ENCODE measurements at places on chromosomes 7 and 10.

- no peak for DNase-seq
Observed at GRCh38 chr10:115968236-115968635, 304.8 kb downstream of the GFRA1 start.

DNA sequence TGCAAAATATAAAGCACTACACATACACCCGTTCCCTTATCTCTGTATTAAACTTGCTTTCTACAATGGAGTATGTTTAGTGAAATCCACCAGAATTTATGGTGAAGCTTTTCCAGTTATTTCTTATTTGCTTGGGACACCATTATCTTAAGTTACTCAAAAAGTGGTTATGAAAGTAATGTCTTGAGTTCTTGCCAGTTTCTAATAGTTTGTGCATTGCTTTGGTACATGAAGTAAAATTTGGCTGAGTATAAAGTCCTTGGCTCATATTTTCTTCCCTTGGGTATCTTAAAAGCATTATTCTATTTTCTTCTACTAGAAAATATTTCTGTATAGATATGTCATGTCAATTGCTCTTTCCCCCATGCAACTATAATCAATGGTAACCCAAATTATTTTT is 85.2 kb downstream of the POLR1F start:
- DNase-seq = no peak

DNA sequence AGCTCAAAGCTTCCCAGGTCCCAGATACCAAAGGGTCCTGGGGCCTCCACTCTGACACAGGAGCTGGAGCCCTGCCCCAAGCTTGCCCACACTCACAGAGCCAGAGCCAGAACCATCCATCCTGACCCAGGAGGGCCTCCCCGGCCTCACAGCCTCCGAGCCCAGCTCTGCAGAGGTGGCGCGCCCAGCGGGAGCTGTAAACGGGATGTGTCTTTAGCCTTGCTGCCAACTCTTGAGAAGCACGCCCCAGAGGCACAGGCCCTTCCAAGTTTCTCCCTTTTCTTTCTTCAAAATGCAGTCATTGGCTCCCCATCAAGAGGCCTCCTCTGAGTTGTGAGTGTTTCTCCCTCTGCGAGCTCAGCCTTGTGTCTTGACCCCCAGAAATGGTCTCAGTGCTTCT is 75.0 kb downstream of the PDGFA start:
- no peak for DNase-seq

DNA sequence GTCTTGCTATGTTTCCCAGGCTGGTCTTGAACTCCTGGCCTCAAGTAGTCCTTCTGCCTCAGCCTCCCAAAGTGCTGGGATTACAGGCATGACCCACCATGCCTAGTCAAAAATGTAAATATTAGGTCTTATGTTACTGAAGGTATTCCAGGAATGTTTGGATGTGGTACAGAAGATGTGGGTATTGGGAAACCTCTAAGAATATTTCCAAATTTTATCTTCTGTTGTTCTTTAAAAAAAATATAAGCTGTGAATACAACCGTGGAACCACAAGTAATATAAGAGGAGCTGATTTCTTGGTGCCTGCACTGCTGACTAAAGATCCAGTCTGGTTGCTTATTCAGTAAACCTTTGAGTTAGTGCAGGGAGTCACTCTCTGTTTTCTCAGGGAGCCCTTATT is 178.3 kb downstream of the AUTS2 start:
- no peak for DNase-seq

- no peak for DNase-seq
Observed at GRCh38 chr10:119494236-119495020, 48.1 kb downstream of the RGS10 start.

- no peak for DNase-seq
Observed at GRCh38 chr7:13288516-13288915, 601.1 kb downstream of the ARL4A start.

Measured in transverse colon (tissue), 4 donors.